ENCODE measurements at places on chromosomes 16 and 17.

DNA sequence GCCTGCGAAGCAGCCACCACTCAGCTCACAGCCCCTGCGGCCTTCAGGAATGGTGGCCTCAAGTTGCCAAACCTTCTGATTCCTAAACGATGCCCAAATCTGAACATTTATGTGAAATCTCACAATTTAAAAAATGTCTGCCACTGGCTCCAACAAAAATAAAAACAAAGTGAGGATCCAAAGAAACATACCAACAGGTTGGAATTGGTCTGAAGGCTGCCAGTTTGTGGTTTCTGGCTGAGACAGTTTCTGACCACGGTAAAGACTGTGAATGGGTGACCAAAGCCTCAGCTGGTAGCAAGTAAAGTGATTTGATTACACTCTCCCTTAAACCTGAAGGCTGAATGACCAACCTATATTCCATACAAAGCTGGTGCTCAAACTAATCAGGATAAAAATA, 24.9 kb downstream of the LITAFD start:
- DNase-seq: no peak

DNA sequence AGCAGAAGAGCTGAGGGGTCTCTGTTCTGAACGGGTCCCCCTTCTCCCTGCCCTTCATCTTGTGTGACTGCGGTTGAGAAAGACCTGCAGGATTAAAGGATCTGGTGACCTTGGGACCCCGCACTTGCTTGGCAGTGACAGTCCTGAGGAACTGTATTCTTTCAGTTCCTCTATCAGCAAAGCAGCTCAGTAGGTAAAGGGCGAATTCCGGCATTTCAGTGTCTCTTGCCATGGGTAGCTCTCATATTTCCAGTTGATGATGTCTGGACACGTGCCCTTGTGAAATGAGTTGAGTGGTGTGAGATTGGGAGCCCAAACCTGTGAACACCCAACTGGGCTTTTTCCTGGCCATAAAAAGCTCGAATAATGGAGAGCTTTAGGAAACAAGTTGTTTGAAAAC, 135.7 kb downstream of the PRKCA start:
- no peak for DNase-seq

DNA sequence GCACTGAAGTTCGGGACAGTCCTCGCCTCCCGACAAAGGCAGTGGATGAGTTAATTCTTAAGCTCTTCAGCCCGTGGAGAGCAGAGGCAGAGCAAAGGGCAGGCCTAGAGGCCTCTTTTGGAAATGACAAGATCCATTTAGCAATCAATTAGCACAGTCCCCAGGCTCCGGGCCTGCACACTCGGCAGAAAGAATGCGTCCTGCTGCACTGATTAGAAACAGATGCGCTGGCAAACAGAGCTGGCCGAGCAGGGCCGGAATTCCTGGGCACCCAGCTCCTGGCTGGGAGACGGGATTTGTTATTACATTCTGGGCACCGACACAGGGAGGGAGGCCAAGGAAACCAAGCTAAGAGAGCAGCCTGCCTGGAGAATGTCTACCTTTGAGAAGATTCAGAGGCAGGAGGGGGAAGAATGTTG, 162.9 kb downstream of the COPRS start:
- DNase-seq: no peak

GRCh38 chr17:6134721-6135120, 64.5 kb downstream of the WSCD1 start:
- no peak for DNase-seq

- no peak for DNase-seq
Measured at GRCh38 chr17:81033535-81034167, 1.3 kb upstream of the BAIAP2 start.

- no peak for DNase-seq
Measured at GRCh38 chr17:33057564-33057963, 65.9 kb downstream of the SPACA3 start.

DNA sequence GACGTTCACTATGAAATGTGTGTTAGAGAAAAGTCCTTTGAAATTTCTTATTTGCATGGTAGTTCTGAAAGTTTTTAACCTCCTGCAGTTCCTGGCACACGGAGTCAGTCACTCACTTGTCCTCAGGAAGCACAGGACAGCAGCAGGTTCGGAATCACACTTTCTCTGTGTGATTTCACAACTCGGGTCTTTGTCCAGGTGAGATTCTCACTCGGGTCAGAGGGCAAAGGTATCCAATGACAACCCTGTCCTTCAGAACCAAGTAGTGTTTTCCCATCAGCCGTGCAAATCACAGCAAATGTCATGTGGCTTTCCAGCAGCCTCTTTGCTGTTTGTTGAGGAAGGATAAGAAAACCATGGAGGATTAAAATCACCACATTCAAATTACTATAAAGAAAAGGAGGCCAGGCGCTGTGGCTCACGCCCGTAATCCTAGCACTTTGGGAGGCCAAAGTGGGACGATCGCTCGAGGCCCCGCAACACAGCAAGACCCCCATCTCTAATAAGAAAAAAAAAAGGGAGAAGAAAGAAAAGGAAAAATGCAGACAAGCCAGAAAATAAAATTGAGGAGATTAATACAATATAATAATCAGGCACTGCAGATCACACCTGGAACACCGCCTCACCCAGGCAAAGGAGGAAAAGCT, 22.0 kb downstream of the ADCY9 start:
- no peak for DNase-seq
